NCI-H1417 treated with DMSO at 0.1 percent for 48 hours (cell line): ENCODE measurements at places on chromosomes 3 and 15.

DNA sequence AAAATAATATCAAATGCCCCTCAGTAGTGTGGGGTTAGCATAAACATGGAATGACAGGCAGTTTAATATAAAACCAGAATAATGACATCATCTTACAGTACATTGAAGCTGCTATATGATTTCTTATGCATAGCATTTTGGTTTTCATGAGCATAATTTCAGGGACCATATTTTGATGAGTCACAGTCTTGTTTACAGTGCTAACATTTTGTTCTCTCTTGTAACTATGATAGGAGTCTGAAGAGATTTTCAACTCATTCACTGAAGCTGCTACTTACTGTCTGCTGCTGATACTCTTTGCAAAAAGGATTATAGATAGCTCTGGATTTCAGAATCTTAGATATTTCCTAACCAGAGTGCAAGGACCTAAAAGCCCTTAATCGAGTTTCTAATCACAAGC is 92.6 kb upstream of the CCDC54 start:
- DNase-seq, result no peak

DNA sequence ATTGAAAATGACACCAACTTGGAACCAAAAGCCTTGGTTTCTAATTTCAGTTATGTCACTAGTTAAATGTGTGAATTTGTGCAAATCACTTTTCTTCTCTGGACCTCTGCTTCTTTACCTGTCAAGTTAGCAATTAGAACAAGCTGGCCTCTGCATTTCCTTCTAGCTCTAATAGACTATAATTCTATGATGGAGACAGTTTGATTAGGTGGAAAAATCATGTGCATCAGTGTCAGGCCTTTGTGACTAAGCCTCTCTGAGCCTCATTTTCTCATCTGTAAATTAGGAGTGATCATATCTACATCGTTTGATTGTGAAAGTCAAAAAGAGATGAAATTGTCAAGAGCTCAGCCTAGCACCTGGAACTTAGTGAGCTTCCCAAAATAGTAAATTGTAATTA is 712.9 kb downstream of the MECOM start:
- no peak for DNase-seq

DNA sequence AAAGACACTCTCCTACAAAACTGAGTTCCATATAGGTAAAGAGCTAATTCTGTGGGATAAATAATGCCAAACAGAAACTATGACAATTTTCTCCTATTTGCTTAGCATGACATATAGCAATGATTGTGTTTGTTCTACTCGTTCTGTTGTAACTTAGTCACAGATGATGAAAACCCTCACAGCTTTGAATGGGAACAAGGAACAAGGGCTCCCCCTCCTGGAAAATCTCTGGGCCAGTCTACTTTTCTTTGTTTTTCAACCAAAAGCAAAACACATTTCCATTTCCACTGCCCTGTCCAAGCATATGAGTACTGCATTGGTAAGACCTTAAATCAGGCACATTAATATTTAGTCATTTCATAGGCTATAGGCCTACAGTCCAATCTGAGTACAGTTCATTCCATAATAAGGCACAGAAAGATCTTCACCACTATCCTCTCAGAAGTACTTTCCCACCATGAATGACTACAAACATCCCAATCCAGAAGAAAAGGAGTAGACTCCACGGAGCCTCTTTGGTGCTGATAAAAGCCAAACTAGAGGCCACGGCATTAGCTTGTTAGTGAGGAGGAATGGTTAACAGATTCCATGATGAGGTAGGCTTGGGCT is 67.1 kb downstream of the ATP8B4 start:
- no peak for DNase-seq

DNA sequence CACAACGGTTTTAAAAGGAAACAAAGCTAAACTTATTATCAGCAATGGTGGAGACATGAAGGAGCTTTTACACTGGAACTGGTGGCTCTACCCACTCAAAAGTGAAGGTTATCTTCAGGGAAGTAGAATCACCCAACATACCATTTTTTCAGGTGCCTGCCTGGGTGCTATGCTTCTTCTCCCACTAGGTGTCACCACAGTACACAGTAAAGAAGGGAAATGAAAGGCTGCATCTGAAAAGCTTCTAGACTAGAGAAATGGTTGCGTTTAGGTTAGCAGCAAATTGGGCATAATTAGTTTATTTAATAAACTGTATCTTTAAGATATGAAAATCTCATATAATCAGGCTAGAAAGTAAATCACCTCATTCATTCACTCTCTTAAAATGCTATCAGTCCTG is 47.0 kb upstream of the SELENOK start:
- no peak for DNase-seq

DNA sequence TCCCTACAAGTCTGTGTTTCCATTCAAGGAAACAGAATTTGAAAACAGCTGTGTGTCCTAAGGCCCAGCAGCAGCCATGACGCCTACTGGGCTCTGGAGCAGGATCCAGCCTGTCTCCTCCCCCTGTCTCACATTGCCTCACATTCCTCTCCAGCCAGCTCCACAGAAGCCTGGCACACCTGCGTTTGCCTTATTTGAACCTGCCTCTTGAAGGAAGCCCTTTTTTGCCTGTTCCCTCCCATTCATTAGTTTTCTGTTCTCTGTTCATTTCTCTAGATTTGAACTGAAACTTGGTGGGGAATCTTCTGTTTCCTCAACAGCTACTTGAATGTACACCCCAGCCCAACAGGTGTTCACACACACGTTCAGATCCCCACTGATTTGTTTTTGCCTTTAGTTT is 890.5 kb downstream of the TUSC7 start:
- DNase-seq, result no peak

DNA sequence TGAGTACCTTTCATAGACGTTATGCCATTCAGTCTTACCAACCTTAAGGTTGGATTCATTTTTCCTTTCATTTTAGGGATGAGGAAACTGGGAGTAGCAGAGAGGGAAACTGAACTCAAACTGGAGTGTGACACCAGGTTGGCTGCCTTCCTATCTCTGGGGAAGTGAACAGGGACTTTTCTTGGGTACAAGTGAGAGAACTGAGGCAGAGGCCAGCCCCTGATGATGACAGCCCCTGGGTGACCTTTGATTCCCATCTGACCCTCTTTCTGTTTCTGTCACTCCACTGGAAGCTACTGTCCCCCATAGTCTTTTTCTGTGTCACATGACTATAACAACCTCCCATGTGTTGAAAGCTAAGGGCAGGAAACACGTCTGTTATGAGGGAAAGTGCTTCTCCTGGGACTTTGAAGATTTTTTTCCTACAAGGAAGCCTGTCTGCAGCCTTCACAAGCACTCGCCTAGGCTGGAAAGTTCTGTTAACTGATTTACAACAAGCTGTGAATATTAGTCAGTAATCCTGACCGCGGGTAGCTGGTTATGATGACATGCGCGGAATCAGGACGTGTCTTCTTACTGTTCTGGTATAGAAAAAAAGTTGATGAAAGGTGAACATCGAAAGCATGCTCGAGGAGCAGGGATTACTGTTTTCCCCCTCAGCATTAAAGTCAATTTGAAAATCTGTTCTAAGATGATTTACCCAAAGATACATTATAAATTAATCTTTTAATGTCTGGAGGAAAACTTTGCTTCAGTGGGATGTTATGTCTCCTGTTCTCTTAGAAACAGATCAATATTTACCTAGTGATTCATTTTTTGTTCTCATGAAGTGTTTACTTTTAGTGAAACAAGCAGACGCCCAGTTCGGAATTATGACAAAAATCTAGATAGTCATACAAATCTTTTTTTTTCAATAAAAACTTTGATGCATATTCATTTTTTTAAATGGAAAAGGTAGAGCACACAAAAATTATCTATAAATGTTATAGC is 31.5 kb downstream of the ABHD2 start:
- DNase-seq, result no peak
